Activated CD4-positive, CD25-positive, alpha-beta regulatory T cell treated with anti-CD3 and anti-CD28 coated beads, Interleukin-2, amount 50 U/mL, for 24 hours (primary cell): ENCODE measurements at places on chromosomes 12 and 14.
A peak's percentile ranks its signal among the peaks of the same experiment; 100 is the strongest.

- ATAC-seq = no peak
These were observed 39.8 kb downstream of the DIO3 start for GRCh38 chr14:101600891-101601605.

DNA sequence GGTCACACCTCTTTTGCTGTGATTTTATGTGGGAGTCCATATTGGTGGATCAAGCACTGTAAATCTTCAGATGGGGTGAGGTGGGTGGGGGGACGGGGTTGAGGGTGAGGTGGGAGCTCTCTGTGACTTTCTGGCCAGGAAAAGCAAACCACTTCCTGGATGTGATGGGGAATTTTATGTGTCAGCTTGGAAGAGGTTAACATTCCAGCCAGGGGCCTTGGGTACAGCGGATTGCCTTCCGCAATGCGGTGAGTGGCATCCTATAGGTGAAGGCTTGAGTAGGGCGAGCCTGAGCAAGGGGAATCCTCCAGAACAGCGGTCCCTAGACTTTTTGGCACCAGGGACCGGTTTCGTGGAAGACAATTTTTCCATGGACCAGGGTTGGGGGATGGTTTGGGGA lies 36.2 kb downstream of the DLK1 start:
- ATAC-seq = no peak

DNA sequence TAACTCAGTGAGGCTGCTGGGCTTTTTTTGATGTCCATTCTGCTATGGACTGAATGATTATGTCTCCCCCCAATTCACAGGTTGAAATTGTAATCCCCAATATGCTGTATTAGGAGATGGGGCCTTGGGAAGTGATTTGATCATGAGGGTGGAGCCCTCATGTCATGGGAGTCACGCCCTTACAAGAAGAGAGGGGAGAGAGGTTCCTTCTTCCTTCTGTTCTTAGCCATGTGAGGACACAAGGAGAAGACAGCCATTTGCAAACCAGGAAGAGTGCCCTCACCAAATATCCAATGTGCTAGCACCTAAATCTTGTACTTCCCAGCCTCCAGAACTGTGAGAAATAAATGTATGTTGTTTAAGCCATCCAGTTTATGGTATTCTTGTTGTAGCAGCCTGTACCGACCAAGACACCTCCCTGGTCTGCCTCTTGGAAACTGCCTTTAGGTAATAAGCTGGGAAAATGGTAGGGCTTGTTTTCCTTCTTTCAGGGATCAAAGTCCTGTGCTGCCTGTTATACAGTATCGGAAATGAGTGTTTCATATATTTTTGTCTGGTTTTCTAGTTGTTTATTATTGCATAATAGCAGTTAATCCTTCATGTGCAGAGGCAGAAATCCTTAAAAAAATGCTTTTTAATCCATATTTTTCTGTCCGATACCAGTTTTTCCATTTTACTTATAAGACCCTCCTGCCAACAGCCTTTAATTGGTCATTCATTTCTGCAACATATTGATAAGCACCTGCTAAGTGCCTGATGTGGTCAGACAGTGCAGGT lies 16.3 kb downstream of the BORCS5 start:
- ATAC-seq = no peak

DNA sequence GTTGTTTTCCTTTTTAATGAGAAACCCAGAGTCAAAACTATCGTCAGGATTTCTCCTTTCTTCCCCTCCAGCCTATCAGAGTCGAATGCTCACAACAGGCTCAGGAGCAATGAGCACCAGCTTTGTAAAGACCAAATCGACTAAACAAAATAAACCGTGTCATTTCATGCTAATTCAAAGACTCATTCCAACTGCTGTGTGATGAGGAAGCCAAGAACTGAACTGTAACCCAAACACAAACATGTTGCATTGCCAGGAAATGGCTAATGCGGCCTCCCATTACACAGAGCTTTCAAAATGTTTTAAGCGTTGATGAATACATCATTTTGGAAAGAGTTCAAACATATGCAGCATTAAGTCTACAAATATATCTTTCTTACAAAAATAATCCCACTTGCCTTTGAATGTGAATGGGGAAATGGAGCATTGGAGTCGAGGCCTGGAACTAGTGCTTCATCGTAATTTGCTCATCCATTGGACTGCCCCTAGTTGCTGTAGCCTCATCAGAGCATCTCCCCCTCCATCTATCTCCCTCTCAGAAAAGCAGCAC lies 349.5 kb downstream of the GXYLT1 start:
- ATAC-seq = no peak

GRCh38 chr12:116650062-116650461 lies 87.8 kb downstream of the SPRING1 start:
- no peak for ATAC-seq

- ATAC-seq = no peak
These were observed 19.0 kb downstream of the RPS6KA5 start for GRCh38 chr14:91041450-91041849.

- no peak for ATAC-seq
These were observed 32.5 kb upstream of the DUSP6 start for GRCh38 chr12:89384807-89385206.

DNA sequence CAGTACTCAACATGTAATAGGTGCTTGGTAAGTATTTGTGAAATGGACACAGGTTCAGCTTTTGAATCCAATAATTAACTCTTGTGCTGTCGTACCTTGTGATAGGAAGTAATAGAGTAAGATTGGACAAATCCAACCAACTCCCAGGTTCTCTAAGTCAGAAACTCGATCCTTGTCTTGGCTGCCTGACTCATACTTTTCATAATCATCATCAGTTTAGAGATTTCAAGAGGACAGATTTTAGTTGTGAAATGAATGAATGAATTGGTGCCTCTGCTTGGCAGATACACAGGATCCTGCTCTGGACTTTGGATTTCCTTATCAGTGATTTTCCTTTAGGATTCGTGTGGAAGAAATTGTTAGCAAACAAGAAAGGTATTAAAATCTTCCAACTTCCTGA lies 1145.2 kb downstream of the AACS start:
- ATAC-seq = no peak

- ATAC-seq = no peak
These were observed 63.6 kb downstream of the HELB start for GRCh38 chr12:66365718-66366490.

DNA sequence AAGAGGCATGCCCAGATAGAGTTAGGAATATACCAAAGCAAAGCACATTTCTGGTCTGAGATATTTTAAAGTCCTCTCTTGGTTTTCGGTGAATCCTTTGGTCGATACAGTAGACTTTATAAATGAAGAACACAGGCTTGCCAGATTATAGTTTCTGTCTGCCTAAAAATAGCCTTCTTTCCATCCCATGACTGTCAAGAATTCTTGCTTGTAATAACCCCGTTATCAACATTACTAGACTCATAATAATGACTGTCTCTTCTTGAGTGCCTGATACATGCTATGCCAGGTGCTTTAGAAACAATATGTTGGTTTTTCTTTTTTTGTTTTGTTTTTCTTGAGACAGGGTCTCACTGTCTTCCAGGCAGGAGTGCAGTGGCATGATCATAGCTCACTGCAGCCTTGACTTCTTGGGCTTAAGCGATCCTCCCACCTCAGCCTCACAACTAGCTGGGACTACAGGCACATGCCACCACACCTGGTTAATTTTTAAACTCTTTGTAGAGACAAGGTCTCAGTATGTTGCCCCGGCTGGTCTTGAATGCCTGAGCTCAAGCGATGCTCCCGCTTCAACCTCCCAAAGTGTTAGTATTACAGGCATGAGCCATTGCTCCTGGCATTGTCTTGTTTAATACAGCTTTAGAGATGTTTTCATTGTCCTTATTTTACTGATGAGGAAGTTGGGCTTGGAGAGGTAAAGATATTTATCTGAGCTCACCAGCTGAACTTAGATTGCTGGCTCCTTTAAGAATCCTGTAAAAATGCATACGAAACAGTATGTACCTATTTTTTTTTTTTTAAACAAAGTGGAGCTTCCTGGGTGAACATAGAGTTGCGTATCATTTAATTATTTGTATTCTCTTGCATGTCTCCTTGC lies 30.4 kb downstream of the CHST11 start:
- peak; percentile 32 for ATAC-seq

GRCh38 chr14:69682136-69682535 lies 70.7 kb downstream of the SUSD6 start:
- ATAC-seq = no peak

DNA sequence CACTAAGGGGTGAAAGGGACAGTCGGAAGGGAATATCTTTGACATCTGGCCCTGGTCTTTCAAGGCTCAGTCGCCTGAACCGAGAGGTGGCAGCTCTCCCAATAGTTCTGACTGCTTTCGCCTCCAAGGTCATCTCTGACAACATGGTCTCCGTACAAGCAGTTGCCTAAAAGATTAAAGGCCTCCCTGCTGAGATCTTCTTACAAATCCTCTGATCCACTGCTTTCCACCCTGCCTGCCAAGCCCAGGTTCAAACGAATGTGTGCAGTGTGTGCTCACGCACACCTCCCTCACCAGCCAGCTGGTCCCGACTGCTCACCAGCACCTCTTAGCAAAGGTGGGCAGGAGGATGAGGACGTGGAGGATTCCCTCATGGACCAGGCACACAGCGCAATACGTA lies 10.4 kb downstream of the B4GALNT3 start:
- ATAC-seq = no peak

GRCh38 chr12:130158754-130159059 lies 3.6 kb upstream of the FZD10 start:
- ATAC-seq = no peak

DNA sequence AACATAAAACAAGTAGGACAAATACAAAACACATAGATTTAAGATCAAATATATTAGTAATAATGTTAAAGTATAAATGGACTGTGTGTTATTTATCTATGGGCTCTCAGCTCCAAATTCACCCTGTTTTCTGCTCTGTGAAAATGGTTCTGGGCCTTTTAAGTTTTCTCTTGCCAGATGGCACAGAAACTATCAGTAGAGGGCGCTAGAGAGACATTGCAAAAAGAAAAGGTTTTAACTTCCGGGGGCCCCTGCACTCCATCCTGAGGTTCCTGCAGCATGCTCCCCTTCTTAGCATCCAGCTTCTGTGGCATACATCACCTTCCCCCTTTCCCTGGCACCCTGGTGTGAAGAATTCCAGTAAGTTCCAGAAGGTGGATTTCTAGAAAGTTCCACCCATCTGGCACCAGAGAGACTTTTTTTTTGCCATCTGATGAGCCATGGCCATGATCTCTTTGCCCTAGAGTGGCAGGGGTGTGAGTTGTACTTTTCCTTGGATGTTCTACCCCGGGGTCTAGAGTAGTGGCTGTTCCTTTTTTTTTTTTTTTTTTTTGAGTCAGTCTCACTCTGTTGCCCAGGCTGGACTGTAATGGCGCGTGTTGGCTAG lies 29.3 kb downstream of the ZCRB1 start:
- no peak for ATAC-seq

DNA sequence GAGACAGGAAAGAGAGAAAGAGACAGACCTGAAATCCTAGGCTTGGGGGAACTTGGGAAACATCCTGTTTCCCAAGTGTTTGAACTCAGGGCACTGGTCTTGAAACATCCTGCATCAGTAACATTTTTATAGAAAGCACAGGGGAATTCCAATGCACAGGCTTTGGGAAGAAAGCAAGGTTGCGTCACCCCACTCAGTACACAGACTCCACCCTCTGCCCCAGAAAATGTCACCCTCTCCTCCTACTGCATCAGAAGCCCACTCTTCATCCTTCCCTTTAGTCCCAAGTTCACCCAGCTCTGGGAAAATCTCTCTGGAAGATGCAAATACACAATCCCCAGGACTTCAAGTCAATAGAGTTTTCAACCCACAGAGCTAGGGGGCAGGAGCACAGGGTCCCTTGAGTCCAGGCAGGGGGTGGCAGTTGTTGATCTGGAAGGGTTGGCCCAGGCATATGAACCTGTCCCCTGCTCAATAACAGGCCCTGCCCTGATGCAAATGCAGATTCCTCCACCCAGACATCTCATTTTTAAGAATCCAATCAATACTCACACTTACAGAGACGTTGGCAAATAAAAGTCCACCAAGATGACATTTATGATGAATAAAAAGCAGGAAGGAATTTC lies 1.7 kb downstream of the RDH16 start:
- ATAC-seq = no peak

DNA sequence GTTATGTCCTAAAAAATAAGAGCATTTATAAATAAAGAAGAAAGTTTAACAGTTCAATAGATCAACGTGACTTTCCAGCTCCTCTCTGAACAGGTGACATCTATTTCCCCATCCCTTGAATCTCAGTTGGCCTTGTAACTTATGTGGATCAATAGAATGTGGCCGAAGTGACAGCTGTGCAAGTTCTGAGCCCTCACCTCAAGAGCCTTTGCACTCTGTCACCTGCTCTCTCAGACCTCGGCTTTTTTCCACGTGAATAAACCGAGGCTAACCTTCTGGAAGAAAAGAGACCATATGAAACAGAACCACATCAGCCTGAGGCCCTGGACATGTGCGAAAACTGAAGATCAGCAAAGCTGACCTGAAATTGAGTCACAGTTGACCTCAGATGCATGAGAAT lies 253.0 kb downstream of the DAD1 start:
- no peak for ATAC-seq

DNA sequence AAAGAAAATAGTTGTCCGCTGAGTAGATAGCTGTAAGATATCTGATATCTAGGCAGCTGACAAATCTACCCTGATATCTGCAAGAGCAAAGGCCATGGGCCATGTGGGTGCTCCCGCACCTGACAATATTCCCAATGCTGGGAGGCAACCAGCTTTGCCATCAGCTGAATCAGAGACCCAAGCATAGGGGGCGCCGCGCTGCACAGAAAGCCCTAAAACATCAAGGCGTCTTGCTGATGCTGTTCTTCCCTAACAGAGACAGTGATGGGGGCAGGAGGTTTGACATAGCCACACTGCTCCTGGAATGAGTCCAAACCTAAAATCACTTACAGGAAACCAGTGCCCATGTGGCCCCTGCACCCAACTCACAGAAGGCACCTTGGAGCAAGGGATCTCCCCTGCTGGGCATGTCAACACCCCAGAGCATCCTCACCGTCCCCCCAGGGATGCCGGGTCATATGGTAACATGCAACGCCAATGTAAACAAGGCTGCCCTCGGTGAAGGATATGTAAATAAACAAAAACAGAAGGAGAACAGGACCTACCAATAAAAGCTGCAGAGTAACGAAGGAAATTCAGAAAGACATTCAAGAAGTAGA lies 199.5 kb downstream of the TMEM132D start:
- ATAC-seq = no peak

GRCh38 chr14:92675976-92676375 lies 72.5 kb downstream of the LGMN start:
- no peak for ATAC-seq

- ATAC-seq = no peak
These were observed 31.4 kb downstream of the EVL start for GRCh38 chr14:100096656-100097055.

GRCh38 chr12:58163021-58163420 lies 221.7 kb downstream of the ATP23 start:
- no peak for ATAC-seq
